ENCODE measurements at places on chromosomes 7 and 10. TPM values are rescaled to one million over a fixed set of nuclear protein-coding genes. Genes with fewer than 3 reads are reported as not detected.

The BTRC gene
- 9.9 TPM for total RNA-seq

The PTF1A gene
- not detected for total RNA-seq

The CRHR2 gene
- total RNA-seq, result not detected

The SLC29A4 gene
- 1.5 TPM for total RNA-seq

The WASHC2C gene
- 33.6 TPM for total RNA-seq

The ACTL6B gene
- not detected for total RNA-seq

The BLNK gene
- not detected for total RNA-seq

The ANKRD61 gene
- 0.16 TPM for total RNA-seq

The RTKN2 gene
- 0.61 TPM for total RNA-seq

The RELN gene
- 0.16 TPM for total RNA-seq

The THAP5 gene
- total RNA-seq, result 23.0 TPM

The ASAH2 gene
- 0.12 TPM for total RNA-seq

The SPAM1 gene
- not detected for total RNA-seq

The DKK1 gene
- 11.9 TPM for total RNA-seq

The FAM237B gene
- total RNA-seq, result not detected

The MEIG1 gene
- total RNA-seq, result not detected

The PAPOLB gene
- total RNA-seq, result 0.16 TPM

The OR13A1 gene
- total RNA-seq, result not detected

Measured in hair follicle dermal papilla cell (primary cell).